ENCODE measurements at places on chromosomes 6 and 20.
A peak's percentile ranks its signal among the peaks of the same experiment; 100 is the strongest.

DNA sequence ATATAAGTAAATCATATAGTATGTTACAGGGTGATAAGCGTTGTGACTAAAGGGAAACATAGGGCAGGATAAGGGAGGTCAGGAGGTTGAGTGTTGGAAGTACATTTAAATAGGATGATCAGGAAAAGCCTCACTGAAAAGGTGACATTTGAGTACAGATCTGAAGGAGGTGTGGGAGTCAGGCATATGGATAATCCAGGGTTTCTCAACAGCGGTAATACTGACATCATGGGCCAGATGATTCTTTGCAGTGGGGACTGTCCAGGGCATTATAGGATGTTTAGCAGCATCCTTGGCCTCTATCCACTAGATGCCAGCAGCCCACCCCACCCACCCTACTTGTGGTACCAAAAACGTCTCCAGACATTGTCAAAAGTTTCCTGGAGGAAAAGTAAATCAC is 292.6 kb upstream of the PREP start:
- DNase-seq = no peak

GRCh38 chr20:3223994-3224680 is 14.8 kb downstream of the ITPA start:
- DNase-seq = no peak

- DNase-seq = no peak
Observed at GRCh38 chr20:35791821-35792220, 20.0 kb downstream of the PHF20 start.

- no peak for DNase-seq
Observed at GRCh38 chr6:137489046-137490005, 4.9 kb downstream of the OLIG3 start.

DNA sequence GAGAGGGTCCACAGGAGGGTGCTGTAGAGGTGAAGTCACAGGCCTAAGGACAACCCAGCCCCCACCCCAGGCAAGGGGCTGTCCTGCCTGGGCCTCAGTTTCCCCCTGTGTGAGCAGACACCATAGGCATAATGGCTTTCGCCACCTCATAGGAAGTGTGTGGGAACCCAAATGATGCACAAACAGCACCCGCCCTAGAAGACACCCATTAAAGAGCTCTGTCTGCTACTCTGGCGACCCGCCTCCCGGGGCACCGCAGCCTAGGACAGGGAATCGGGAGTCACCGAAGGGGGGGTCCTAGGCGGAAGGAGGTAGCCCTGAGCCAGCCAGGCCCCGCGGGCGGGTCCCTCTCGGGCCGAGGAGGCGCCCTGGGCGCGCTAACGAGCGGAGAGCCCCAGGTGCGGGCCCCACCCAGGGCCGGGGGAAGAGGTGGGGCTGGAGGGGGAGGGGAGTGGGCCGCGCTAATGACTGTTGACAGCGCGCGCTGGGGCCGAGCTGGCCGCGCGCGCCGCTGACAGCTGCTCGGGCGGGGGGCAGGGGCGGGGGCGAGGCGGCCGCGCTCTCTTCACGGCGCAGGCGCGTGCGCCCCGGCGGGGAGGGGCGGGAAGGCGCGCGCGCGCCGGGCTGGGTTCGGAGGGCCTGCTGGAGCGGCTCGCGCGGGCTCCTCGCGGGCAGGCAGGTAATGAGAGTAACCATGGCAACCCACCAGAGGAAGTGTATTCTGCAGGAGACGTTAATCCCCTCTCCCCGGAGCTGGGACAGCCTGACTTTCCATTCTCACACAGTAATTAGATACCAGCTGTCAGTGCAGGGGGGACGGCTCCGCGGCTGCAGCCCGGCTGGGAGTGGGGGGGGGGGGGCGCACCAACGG is 48.9 kb downstream of the NOL4L start:
- DNase-seq = peak; percentile 95

DNA sequence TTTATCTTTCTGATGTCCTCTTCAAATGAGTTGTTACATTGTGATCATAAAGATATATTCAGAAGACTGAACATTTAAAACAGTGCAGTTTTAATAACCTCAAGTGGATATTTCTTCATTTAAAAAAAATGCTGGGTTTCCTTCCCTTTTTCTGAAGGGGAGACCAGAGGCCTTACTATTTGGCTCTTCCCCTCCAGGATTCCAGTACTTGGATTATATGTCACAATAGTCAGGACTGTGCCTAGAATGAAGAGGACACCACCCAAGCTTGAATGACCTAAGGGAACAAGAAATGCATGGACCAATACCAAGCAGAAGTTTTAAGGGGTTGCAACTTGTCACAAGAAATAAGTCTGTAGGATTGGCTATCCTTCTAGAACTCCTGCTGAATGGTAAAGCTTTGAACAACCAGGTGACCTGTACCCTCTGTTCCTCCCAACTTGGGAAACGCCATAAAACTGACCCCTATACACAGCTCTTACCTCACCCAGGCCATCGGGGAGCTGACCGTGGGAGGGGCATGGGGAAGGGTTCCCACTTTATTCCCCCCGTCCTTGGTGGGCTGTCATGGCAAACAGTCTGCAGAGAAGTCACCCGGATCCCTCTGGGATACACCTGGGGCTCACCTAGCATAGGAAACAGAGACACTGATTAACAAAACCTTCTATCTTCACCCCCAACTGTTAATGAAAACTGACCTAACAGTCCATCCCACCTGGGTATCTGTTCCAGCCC is 2.0 kb downstream of the FRS3 start:
- DNase-seq = no peak

GRCh38 chr6:98547634-98548033 is 286.7 kb upstream of the POU3F2 start:
- DNase-seq = no peak

GRCh38 chr20:39878809-39879208 is 810.2 kb downstream of the MAFB start:
- DNase-seq = no peak

DNA sequence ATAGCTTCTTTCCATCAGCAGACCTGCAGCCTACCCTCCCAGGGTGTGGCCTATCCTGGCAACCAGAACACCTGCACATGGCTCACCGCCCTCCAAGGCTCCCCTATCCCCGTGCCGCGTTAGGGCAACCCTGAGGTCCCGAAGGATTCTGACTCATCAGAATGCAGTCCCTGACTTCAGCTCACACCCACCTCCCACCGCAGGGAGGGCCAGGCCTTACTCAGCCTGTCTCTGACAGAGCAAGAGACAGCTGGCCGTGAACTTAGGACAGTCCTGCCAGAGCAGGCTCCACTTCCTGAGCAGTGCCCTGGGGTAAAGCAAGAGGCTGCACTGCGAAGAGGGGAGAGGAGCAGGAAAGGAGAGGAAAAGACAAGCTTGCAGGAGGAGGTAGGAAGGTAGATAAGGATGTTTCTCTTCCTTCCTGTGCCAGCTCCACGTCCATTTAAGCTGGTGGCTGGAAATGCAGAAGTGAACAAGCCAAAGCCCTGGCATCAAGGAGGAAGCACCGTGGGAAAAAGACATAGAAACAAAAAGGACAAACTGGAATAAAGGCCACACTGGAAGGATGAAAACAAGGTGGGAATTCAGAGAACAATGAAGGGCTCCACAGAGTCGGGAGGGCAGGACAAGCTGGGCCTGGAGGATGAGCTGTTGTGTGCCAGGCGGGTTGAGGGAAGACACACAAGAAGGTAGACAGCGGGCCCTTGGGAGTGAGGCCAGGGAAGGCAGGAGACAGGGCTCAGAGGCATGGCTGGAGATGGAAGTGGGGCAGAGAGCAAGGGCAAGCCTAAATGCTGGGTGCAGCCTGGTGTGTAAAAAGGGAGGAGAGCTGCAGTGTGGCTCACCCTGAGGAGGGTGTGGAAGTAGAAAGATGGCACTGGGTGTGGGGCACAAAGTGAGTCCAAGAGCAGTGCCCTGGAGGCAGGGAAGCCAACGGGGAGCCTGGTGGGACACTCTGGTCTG is 102.7 kb downstream of the SLC23A2 start:
- no peak for DNase-seq

- DNase-seq = no peak
Observed at GRCh38 chr6:168031411-168031971, 34.0 kb downstream of the KIF25 start.

DNA sequence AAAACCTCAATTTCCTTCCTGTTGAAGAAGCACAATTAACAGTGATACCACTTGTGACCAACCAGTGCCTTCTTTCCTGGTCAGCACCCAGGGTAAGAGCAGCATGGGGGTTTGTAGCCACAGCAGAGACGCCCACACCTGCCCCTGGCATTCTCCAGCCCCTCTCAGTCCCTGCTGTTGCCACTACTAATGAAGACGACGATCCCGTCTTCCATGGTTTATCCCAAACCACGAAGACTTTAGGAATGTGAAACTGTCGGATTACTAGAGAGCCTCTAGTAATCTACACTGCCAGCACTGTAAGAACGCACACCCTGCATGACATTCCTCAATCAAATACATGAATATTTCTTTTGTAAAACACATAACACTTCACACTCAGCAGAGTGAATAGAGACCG is 60.0 kb downstream of the GINS1 start:
- DNase-seq = no peak

- DNase-seq = no peak
Observed at GRCh38 chr6:32565511-32565910, 24.1 kb downstream of the HLA-DRB1 start.

DNA sequence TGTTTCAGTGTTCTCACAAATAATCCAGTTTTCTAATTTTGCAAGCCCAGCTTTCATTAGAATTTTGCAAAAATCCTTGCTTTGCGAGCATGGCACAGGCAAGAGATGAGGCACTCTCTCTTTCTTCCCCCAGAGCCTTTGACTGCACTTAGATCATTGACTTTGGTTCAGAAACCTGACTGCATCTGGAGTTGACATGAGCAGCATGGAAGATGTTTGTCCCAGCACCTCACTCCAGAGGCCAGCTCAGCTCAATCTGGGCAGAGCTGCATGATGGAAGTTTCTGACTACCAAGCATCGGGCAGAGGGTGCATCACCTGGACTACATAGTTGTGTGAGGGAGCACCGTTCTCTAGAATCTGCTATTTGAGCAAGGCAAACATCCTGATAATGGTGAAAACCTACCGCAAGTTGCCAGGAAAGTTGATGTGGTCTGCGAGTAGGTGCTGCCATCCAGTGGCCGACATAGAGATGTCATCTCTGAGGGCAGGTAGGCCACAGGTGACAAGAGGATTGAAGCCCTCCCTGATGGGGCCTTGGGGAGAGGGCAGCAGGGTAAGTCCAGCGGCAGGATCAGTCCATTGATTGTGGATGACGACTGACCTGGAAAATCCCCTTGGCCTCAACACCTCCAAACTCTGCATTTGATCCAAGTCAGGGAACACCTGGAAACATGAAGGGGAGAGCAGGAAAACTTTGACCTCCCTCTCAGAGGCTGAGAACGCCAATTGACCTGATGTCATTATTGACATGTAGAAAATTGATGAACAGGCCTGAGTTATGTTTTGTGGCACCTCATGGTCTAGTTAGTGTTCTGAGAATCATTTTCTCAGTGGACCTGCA is 3.8 kb upstream of the LPA start:
- DNase-seq = peak; percentile 8

GRCh38 chr6:26158076-26158580 is 70.9 kb downstream of the HFE start:
- DNase-seq = no peak

DNA sequence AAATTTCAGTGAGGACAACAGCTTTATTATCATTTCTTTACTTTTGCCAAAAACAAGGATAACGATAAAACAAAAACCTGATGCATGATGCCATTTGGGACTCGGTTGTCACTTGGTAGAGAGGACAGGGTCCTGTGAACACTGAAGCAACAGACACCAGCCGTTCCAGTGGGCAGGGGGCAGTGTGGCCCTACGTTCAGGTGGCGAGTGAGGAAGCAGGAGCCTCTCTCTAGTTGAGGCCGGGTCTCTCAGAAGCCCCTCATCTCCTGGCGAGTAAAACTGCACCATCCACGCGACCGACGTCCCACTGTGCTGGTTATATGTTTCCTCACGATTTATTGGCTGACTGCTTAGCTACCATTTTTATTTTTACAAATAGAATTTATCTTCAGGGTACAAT is 231.6 kb downstream of the THBS2 start:
- no peak for DNase-seq

GRCh38 chr6:143074101-143074500 is 13.4 kb downstream of the AIG1 start:
- no peak for DNase-seq

GRCh38 chr6:2655844-2656433 is 94.8 kb downstream of the MYLK4 start:
- DNase-seq = no peak

DNA sequence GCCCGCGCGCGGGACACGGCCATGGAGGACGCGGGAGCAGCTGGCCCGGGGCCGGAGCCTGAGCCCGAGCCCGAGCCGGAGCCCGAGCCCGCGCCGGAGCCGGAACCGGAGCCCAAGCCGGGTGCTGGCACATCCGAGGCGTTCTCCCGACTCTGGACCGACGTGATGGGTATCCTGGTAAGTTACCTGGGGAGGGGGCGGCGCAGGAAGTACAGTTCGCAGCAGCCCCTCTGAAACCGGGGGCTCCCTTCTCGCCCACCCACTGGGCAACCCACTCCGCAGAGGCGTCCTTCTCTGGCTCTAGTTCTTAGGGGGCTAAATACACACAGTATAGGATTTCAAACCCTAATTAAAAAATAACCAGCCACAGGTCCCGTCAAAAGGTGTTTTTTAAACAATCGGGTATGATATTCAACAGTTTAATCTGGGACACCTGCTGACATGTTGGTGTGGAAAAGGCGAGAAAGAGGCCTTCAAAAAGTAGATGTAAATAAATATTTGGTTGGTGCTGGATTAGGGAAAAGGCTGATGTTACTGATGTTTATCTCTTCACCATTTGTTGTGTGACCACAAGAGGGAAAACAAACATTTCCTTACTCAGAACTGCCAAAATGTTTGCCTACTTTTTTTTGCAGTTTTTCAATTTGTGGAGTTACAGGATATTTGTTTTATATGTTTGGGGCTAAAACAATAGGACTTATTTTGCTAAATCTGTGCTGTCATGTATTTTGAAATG is 577 bp downstream of the SASH1 start:
- DNase-seq = no peak

- DNase-seq = no peak
Observed at GRCh38 chr6:36791521-36792135, 47.6 kb downstream of the CPNE5 start.

DNA sequence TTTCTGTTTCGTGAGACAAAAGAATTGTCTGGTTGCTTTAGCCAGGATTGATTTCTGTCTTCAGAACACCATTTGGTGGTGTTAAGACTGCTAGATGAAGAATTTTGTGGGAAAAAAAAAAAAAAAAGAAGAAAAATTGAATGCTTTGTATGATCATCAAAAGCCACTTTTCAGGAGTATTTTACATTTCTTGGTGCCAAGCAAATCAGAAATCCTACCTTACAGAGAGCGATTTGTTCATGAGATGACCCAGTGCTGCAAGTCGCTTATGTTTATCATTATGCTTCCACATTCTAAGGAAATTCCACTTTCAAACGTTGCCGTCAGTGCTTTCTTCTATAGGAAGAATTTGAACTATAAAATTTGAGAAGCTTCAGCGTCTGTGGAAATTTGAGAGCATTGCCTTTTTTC is 228.7 kb downstream of the BCKDHB start:
- no peak for DNase-seq

- no peak for DNase-seq
Observed at GRCh38 chr6:151440930-151441329, 11.0 kb downstream of the RMND1 start.

GRCh38 chr6:1144842-1145767 is 166.8 kb upstream of the FOXQ1 start:
- no peak for DNase-seq
